ENCODE measurements at places on chromosomes 1 and 21.

DNA sequence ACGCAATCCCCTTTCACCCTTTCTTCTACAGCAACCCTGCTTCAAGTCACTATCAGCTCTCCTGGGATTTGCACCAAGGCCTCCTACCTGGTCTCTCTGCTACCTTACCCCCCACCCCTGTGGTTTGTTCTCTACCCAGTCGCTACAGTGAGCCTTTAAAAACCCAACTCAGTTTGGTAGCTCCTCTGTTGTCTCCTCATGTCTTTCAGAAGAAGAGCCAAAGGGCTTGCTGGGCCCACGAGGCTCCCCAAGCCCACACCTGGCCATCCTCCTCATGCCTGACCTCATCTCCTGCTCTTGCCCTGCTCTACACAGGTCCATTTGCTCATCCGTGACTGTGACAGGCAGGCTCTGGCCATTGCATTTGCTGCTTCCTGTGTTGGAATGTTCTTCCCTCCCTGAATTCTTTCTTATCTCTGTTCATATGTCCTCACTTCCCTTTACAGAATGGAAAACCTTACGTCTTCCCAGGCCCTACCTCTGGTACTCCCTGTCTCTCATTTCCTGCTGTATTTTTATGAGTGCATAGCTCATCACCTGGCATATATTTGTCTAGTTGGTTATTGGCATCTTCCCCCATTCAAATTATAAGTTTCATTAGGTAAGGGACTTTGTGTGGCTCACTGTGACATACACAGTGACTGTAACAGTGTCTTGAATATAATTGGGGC is 3.3 kb downstream of the RGS16 start:
- no peak for DNase-seq

- DNase-seq, result no peak
Observed at GRCh38 chr1:87206044-87206831, 122.4 kb upstream of the LMO4 start.

DNA sequence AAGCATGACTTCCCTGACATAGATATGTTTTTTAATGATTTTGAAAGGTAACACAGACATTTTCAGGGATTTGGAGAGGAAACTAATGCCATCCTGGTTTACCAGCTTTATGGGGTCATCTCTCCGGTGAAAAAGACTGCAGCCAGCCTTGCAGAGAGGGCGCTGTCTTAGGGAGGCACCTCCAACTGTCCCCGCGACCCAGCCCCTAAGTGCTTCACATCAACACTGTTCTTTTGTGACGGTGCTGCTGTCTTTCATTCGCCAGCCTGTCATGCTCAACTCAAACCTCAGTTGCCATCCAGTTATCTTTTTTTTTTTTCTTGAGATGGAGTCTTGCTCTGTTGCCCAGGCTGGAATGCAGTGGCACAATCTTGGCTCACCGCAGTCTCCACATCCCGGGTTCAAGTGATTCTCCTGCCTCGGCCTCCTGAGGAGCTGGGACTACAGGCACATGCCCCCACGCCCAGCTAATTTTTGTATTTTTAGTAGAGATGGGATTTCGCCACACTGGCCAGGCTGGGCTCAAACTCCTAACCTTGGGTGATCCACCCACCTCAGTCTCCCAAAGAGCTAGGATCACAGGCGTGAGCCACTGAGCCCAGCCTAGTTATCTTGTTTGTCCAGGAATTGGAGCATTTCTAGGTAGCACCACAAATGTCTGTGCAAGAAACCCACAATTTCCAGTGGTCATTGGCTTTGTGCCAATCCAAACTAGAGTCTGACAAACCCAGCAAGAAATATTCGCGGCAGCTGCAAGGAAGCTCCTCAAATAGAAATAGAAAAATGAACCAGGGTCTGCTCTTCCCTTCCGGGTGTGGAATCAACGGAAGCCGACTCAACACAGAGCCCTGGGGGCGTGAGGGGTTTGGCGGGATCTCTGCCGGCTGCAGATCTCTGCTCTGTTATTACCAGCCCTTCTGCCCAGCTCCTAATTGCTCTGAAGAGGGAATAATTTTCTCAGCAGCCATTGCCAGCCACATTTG is 24.2 kb downstream of the PDE9A start:
- DNase-seq, result peak; percentile 73

DNA sequence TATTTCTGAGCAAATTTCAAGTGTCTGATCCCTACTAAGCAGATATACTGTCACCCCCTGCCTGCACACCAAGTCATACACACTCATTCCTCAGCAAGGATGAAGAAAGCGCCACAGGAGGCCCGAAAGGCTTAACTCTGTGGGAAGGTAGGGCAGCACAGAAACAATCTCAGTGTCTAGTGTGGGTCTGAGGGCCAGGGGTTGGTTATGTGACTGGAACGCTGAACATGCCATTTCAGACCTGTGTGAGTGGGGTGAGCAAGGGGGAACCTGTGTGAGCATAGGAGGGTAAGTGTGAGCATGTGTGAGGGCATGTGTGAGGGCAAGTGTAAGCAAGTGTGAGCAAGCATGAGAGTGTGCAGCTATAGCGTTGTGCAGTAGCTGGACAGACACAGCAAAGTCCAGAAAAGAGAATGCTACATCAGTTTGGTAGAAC is 6.2 kb downstream of the ITPKB start:
- no peak for DNase-seq

GRCh38 chr1:107804741-107805140 is 160.2 kb downstream of the VAV3 start:
- DNase-seq, result no peak

- DNase-seq, result no peak
Observed at GRCh38 chr21:31606081-31606874, 53.2 kb upstream of the SOD1 start.
